A673 (cell line): ENCODE measurements at places on chromosomes 2 and 18.

- DNase-seq, result no peak
These were observed 408.2 kb downstream of the ZNF804A start for GRCh38 chr2:185006481-185006880.

DNA sequence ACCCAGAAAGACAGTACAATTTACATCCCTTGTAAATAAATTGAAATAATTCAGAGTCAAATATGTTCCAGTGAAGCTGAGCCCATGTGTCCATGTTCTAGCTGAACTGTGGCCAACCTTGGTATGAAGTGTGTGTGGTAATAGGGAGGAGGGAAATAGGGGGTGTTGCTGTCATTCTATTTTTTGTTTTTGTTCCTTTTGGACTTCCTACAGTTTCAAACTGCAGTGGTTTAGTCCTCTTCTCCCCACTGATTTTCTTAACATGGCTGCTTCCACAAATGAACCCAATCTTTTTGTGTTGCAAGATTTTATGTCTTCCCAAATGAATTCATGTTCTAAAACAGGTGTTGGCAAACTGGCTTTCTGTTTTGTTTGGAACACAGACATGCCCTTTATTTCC is 156.9 kb downstream of the CCBE1 start:
- DNase-seq, result no peak

- no peak for DNase-seq
These were observed 61.0 kb downstream of the TBC1D8 start for GRCh38 chr2:101089942-101090799.

GRCh38 chr2:42219160-42219559 is 50.0 kb downstream of the EML4 start:
- no peak for DNase-seq

DNA sequence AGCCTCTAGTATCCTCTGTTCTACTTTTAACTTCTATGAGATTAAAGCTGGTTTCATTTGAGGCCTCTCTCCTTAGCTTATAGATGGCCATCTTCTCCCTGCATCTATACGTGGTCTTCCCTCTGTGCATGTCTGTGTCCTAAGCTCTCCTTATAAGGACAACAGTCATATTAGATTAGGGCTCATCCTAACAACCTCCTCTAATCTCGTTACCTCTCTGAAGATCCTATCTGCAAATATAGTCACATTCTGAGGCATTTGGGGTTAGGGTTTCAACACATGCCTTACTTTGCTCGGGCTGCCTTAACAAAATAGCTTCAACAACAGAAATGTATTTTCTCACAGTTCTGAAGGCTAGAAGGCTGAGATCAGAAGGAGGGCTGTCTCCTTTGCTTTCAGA is 11.6 kb upstream of the APOB start:
- DNase-seq, result no peak

DNA sequence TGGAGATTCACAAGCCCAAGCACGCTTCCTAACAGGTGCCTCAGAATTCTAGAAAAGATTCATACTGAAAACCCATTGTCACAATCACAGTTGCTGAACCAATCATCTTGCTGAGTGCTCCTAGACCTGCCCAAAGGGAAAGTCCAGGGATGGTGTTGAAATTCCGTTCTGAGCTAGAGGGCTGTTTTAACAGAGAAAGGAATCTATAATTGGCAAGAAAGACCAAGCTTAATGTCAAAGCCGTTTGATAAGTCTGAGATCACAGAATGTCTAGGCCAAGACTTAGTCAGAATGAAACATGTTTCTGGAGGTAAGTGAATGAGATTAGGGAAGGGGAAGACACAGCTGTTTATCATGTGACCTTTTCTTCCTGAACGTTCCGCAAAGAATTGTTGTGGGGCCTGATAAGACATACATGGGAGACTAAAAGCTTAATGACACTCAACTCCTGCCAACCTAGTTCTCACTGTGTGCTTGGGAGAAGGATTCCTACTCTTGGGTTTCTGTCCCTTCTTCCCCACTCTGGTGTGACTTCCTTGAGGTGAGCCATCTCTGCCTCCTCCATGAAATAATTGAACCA is 27.5 kb downstream of the PMAIP1 start:
- no peak for DNase-seq

DNA sequence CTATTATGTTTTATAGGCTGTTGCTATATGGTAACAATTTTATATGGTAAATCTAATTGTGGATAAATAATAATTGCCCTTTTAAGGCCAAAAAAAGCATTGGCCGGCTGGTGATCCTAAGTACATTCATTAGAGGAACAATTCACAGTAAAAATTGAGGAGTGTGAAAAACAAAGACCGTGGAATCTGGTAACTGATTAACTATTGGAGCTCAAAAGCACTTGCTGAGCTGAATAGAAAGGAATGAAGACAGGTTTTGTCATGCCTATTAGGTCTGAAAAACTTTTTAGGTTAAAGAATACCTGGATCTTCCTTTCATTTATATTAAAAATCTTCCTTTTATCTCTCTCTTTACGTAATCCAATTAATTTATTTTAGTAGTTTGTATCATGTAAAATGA is 18.5 kb upstream of the RBBP8 start:
- DNase-seq, result no peak

DNA sequence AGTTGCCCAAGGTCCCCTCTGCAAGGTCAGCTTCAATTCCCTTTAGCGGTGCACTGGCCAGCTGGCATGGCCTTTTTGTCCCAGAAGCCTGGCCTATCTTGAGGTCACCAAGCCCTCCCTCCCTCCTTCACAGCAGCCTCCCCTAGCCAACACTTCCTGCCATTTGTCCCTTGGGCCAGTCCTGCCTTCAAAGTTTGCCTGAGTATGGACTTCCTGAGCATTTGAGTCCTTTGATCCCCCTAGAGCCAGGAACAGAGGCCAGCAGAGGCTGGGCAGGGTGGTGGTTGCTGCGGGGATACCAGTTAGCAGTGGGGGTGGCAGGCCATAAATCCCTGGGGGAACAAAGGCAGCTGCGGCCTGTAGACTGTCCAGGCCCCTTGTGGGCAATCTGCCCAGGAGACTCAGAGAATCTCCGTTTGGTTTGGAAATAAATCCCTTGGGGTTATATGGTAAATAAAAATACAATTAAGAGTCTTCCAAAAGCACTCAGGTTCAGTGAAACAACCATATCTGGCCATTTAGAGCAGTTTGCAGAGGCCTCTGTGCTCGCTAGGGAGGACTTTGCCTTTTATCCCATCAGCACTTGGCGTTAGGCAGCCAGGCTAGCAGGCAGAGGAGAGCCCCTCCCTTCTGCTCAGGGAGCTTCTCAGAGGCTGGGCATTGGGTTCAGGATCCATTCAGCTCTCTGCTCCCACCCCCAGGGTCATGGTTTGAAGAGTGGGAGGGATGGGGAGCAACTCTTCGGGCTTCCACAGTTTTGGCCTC is 3.1 kb upstream of the HES6 start:
- DNase-seq, result no peak

GRCh38 chr2:48727560-48727959 is 28.0 kb downstream of the LHCGR start:
- no peak for DNase-seq

- peak; percentile 76 for DNase-seq
These were observed 68.5 kb downstream of the COPS8 start for GRCh38 chr2:237154082-237154638.

DNA sequence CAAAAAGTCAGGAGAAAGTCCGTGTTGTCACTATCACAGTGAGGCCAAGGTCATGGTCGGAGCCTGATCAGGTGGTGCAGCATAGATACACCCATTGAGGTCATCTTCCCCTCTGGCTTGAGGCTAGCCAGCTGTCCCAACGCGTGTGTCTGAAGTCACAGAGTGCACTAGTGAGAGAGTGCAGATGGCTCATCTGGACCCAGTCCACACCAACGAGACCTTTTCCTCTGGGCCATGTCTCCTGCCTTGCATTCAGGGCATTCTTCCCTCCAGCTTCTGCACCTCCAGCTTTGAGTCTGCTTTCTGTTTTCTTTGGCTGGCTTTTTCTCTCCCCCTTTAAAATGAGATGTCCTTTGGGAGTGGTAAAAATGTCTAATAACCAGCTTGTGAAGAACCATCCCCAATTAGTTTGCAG is 146.9 kb downstream of the TDRD15 start:
- no peak for DNase-seq

- DNase-seq, result no peak
These were observed 261.7 kb upstream of the SLC39A10 start for GRCh38 chr2:195395362-195395761.

- DNase-seq, result peak; percentile 68
These were observed 88.0 kb upstream of the ZCCHC2 start for GRCh38 chr18:62434798-62435197.

GRCh38 chr2:240288087-240288521 is 147.4 kb upstream of the GPC1 start:
- no peak for DNase-seq

GRCh38 chr2:49616800-49617199 is 462.5 kb upstream of the FSHR start:
- peak; percentile 52 for DNase-seq

- DNase-seq, result no peak
These were observed 240.0 kb upstream of the GULP1 start for GRCh38 chr2:188051706-188052105.

GRCh38 chr2:206480161-206480560 is 36.8 kb downstream of the ADAM23 start:
- DNase-seq, result no peak

DNA sequence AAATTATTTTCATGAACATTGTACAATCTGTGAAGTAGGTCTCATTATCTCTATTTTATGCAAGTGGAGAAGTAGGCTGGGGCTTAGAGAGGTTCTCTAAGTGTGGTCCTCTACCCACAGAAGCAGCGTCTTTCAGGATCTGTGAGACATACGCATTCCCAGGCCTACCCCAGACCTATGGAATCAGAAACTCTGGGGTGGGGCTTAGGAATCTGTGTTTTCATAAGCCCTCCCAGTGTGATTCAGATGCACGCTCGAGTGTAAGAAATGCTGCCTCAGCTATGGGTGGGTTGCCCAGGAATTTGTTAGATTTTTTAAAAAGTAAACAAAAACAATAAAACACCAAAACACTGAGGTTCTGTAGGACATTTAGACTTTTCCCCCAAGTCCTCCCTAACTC is 14.8 kb upstream of the ZAP70 start:
- DNase-seq, result no peak

- DNase-seq, result peak; percentile 45
These were observed 88.5 kb downstream of the PRKCE start for GRCh38 chr2:45739796-45740485.

- no peak for DNase-seq
These were observed 17.5 kb downstream of the UXS1 start for GRCh38 chr2:106176446-106177099.

DNA sequence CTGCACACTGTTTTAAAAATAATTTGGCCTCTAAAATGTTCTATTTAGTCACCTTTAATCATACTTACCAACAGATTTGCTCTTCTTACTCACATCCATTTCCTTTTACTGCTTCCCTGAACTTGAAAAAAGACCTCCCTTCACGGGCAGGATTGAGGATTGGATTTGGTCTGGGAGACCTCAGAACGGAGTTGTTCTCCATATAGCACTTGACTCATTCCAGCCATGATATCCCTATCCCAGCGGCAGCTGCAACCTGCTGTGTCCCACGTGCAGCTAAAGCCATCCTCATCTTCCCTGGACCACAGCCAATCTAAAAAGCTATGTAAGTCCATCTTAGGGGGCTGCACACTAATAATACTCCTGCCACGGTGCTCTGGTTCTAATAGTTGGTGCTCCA is 97.0 kb upstream of the PTPRM start:
- DNase-seq, result no peak

DNA sequence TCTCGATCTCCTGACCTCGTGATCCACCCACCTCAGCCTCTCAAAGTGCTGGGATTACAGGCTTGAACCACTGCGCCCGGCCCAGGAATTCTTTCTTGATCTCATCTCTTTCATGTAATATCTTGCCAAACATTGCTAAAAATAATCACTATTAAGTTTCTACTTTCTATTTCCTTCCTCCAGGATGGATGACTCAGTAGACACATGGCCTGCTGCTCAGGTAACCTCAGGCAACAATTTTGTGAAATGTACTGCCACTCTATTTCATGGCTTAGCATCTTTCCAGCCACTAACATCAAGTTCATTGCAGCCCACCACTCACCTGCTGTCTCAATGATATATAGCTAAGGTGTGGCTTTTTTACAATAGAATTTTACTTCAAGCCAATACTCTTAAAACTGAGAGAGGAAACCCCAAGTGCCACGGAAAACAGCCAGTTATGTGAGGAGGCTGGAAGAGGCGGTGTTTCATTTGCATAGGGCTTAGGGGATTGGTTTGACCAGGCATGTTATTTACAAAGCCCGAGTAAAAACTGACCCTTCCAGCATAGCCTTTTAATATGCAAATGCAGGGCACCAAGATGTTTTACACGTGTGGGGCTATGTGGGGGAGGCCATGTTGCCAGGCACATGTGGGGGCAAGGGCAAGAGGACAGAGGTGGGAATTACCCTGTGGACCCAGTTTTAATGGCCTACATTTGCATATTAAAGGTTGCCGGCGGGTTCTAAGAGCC is 11.3 kb upstream of the SUMO1 start:
- no peak for DNase-seq

GRCh38 chr2:218394298-218395089 is 5.2 kb upstream of the CTDSP1 start:
- DNase-seq, result no peak

DNA sequence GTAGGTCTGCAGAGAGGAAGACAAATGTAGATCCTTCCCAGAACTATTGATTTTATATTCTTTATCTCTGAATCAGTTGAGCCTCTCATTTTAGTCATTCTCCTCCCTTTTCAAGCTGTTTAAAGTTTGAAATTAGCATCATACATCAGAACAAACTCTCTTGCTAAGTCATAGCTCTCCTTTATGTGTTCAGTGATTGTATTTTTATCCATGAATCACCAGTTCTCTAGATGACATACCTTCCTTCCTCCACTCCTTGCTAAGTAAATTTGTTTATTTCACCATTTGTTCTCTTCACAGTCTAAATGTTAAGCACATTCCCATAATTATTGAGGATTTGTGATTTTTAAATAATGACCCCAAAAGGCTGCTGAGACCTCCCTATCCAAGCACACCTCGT is 63.5 kb upstream of the RAPGEF4 start:
- DNase-seq, result no peak

- no peak for DNase-seq
These were observed 12.0 kb upstream of the CDK15 start for GRCh38 chr2:201794294-201794693.

DNA sequence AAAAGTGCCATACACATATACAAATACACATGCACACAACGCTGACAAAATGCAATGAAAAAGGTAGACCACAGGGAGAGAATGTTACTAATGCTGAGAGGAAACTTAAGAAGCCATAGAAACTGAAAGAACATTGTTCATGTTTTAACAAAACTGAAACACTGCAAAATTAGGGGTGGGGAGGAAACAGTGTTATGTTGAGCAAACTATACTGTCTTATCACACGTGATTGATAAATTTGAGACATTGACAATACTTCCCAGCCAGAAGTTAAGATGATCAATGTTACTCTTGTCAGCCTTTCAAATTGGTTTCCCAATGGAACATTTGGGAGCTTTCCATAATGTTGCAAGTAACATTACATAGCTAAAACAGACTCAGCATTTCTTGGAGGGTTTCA is 165.5 kb downstream of the L3MBTL4 start:
- DNase-seq, result no peak

- DNase-seq, result peak; percentile 77
These were observed 323.9 kb downstream of the XIRP2 start for GRCh38 chr2:167212014-167212648.
